Cardiac muscle cell (in vitro differentiated cells and primary cell): ENCODE measurements at places on chromosomes 1 and 21.

DNA sequence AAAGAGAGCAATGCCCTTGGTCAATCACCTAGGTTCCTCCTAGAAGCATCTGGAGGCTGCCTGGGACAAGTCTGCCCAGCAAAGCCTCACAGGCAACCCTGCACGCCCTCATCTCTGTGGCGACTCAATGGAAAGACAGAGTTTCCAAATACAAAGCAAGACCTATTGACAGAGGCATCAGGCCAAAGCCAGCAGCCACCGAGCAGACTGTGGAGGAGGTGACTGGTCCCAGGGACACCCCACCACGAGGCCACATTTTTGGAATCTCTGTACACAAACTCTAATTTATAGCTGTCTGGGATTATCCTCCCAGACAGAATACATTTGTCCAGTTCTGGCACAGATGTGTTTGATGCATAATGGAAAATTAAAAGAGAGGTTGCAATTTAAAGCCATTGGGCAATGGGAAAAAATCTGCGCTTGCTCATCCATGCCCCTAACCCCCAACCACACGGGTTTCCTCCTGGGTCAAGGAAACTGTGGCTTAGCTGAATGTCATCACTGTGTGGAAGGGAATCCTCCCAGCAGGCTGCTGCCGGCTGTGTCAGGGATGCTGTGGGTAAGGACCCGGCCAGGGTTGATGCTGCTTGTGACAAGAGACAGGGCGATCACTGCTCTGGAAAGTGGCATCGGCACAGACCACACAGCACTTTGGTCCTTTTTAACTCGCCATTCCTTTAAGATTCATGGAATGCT lies 14.3 kb downstream of the TSPAN2 start:
- peaks cover 43% of the 10 kb centered on the region for H3K4me1 ChIP-seq
- H3K27ac ChIP-seq: peak overlapping the region; percentile 85
- no peak overlapping the region for H3K4me3 ChIP-seq
- H3K36me3 ChIP-seq: no peaks in the 10 kb centered on the region

DNA sequence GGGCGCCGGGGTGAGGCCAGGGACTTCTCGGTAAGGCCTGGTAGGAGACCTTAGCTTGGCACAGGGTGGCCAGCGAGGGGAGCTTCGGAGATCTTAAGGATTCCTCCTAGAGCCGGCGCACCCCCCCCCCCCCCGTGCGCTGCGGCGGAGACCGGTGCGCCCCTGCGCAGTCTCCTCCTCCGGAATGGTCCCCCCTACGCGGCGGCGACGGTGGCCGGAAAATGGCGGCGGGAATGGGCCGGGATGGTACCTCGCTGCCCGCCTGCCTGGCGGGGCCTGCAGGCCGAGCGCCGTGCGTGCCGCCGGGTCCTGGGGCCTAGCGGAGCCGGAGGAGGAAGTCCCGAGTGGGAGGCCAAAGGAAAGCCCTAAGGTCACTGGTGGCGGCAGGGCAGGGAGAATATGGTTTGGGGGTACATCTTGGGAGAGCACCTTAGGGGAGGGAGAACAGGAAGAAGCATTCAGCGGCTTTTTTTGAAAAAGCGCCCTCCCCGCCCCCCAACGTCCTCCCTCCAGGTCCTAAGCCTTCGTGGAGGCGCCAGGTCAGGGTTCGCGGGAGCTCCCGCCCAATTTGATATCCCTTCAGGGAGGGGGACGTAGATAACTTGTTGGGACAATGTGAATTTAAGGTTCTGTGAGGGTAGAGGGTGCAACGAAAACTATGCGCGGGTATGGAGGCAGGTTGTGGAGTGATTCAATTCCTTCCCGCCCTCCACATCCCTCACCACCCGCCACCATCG lies 429 bp downstream of the SRRM1 start:
- no peaks in the 10 kb centered on the region for H3K27me3 ChIP-seq
- H3K4me3 ChIP-seq: peak overlapping the region; percentile 90
- DNase-seq: no peak
- peaks cover 26% of the 10 kb centered on the region for H3K36me3 ChIP-seq
- H3K27ac ChIP-seq: peak overlapping the region; percentile 90

DNA sequence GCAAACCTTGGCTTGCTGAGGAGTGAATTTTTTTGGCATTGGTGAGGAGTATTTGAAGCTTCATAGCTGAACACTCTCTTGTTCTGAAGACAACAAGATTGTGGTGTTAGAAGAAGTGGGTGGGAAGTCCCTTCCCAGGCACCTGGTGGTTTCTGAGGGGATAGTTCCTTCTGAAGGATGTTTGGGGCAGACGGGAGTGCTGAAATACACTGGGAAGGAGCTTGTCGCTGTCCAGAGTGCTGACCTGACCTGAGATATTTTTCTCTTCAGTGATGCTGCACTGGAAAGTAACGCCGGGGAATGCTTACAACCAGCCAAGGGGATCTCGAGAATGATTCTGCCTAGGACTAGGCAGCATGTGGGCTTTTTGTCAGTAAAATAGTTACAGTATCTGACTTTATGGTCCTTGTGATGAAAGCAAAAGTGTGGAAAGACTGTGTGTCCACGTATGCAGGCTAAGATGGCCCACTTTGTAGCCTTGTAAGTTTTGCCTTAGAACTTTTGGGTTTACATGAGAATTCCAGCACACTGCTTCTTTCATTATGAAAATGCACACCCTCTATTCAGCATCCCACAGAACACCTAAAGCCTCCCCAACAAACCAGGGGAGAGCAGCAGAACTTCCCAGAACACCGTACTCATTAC lies 33.1 kb upstream of the NFASC start:
- peak; percentile 92 for DNase-seq
- peaks cover 12% of the 10 kb centered on the region for H3K27me3 ChIP-seq
- H3K4me3 ChIP-seq: no peak overlapping the region
- no peaks in the 10 kb centered on the region for H3K36me3 ChIP-seq

GRCh38 chr1:110696818-110697217 lies 22.1 kb upstream of the KCNA3 start:
- H3K36me3 ChIP-seq: no peaks in the 10 kb centered on the region
- DNase-seq: no peak
- no peaks in the 10 kb centered on the region for H3K4me1 ChIP-seq
- no peak overlapping the region for H3K27ac ChIP-seq
- H3K27me3 ChIP-seq: no peaks in the 10 kb centered on the region
- no peak overlapping the region for H3K4me3 ChIP-seq

GRCh38 chr1:232271991-232272589 lies 357.8 kb downstream of the SIPA1L2 start:
- H3K27ac ChIP-seq: no peak overlapping the region
- H3K27me3 ChIP-seq: no peaks in the 10 kb centered on the region
- no peak overlapping the region for H3K4me3 ChIP-seq
- H3K36me3 ChIP-seq: no peaks in the 10 kb centered on the region
- H3K4me1 ChIP-seq: no peaks in the 10 kb centered on the region
- DNase-seq: no peak

DNA sequence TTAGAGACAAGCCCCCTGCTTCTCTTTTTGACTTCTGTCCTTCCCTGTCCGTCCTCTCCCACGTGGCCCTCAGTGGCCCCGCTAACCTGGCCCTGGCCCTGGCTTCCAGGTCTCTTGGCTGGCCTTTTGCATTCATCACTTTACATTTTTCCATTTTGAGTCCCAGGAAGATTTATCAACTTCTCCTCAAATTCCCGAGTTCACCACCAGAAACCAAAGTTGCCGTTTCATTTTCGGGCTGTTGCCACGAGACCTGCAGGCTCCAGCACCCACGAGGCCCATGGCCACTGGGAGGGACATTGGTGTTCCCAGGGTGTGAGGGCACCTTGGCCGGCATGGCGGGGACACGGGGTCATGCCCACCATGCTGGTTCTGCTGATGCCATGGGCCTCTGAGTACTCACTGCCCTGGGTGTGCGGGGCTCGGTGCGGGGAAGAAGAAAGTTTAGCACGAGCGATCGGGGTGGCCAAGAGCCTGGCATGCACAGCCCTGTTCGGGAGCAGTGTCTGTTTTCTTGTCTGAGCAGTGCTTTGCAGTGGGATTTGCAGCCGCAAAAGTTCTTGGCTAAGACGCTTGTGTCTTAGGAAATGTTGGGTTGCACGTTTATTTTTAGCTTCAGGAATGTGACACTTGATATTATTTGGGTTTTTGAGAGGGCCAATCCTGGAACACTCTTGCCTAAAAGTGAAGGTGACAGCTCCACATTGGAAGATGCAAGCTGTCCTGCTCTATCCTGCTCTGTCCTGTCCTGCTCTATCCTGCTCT lies 40.4 kb upstream of the ADARB1 start:
- no peaks in the 10 kb centered on the region for H3K36me3 ChIP-seq
- H3K27me3 ChIP-seq: no peaks in the 10 kb centered on the region
- H3K4me3 ChIP-seq: no peak overlapping the region
- H3K4me1 ChIP-seq: peaks cover 29% of the 10 kb centered on the region
- no peak for DNase-seq
- peak overlapping the region; percentile 71 for H3K27ac ChIP-seq

DNA sequence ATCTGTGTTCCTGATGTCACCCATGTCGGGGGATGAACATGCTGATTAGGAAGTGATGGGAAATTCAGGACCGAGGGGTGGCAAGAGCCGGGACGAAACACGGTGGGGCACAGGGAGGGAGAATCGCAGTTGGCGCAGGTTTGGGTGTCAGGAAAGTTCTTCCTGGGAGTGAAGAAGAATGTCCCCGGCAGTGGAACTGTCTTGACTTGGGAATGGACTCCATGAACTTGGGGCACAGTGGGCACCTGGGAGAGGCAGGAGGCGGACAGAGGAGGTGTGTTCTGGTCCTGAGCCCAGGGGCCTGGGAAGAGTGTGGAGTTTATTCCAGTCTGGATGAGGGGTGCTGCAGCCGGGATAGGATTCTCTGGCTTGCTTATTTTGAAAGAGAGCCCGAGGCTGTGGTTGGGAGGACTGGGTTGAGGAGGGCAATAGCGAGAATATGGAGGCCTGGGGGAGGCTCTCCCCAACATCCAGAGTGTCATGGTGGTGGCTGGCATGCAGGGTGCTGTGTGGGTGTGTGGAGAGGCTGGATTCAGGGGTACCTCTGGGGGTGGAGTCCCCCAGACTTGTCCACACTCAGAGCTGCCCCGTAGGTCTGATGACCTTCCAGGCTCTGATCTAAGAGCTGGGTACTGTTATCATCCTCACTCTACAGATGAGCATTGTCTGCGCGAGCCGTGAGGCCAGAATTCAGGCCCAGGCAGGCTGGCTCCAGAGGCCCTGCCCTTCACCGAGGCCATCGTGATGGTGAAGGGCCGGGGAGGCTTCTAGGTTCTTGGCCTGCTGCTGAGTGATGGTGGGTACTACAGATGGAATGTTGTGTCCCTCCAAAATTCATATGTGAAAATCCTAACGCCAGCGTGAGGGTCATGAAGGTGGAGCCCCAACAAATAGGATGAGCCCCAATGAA lies 274.5 kb upstream of the C1orf174 start:
- no peak overlapping the region for H3K27ac ChIP-seq
- no peaks in the 10 kb centered on the region for H3K36me3 ChIP-seq
- no peak overlapping the region for H3K4me3 ChIP-seq
- no peak for DNase-seq
- no peaks in the 10 kb centered on the region for H3K4me1 ChIP-seq

GRCh38 chr21:35933466-35933865 lies 126.9 kb downstream of the SETD4 start:
- H3K4me3 ChIP-seq: no peak overlapping the region
- no peak overlapping the region for H3K27ac ChIP-seq
- H3K36me3 ChIP-seq: no peaks in the 10 kb centered on the region
- H3K27me3 ChIP-seq: peaks cover 27% of the 10 kb centered on the region
- no peak for DNase-seq

- H3K4me1 ChIP-seq: no peaks in the 10 kb centered on the region
- no peaks in the 10 kb centered on the region for H3K27me3 ChIP-seq
- DNase-seq: no peak
- no peak overlapping the region for H3K4me3 ChIP-seq
Observed at GRCh38 chr1:212525479-212526110, 83.0 kb upstream of the ATF3 start.

DNA sequence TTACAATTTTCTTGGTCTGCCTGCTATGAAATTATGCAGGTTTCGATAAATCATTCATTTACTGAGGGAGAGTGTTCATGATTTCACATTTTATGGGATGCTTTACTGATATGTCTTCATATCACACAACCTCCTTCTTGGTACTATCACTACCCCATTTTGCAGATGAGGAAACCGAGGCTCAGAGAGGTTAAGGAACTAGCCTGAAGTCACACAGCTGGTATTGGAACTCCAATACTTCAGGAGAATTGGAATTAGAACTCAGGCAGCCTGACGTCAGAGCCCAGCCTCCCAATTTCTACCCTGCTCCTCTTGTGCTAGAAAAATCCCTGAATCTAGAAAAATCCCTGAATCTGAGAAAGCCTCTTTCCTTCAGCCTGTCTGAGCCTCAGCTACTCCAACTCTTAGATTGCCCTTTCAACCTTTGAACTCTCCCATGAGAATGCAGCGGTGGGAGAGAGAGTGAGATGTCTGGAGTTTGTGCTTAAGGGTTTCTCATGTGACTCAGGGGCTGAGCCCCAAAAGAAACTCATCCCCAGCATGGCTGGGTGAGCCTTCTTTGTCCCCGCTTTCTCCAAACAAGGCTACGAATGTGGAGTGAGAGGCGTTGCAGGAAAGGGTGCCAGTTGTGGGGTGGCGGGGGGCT lies 50.8 kb upstream of the IFNLR1 start:
- H3K36me3 ChIP-seq: no peaks in the 10 kb centered on the region
- no peak for DNase-seq
- no peak overlapping the region for H3K27ac ChIP-seq
- H3K27me3 ChIP-seq: no peaks in the 10 kb centered on the region
- H3K4me3 ChIP-seq: no peak overlapping the region
- peaks cover 4% of the 10 kb centered on the region for H3K4me1 ChIP-seq

DNA sequence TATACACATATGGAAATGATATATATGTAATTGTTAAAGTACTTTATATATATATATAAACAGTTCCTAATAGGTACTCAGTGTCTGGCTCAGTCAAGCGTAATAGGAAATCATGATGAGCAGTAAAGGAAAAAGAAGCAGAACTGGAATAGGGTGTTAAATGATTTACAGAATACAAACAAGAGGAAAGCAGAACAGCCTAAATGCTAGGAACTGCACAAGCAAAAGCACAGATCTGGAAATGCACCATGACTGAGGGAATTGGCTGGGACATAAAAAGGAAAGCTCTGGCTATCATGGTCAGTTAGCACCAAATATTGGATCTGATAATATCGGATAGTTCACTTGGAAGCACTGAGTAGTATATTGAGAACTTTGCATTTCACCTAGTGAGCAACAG lies 51.8 kb downstream of the SLC44A5 start:
- no peak overlapping the region for H3K4me3 ChIP-seq
- no peaks in the 10 kb centered on the region for H3K36me3 ChIP-seq
- H3K27me3 ChIP-seq: no peaks in the 10 kb centered on the region
- no peak overlapping the region for H3K27ac ChIP-seq
- H3K4me1 ChIP-seq: no peaks in the 10 kb centered on the region
- DNase-seq: no peak

DNA sequence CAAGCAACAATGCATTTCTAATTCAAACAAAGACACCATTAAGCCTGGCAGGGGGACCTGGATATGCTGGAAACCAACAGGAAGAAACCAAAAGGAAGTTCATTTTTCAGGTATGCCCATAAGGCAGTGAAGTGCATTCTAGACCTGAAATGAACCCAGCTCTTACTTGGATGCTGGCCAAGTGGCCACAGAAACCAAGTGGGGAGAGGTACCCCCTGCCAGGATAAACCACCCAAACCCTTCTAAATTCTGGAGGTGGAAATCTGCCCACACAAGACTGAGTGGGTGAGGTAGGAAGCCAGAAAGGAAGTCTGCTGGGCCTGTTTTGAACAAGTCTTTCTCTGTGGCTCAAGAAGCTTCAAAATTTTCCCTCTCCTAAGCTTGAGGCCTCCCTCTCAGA lies 2.6 kb downstream of the CD5L start:
- H3K4me1 ChIP-seq: no peaks in the 10 kb centered on the region
- H3K36me3 ChIP-seq: no peaks in the 10 kb centered on the region
- no peak overlapping the region for H3K4me3 ChIP-seq

- H3K27ac ChIP-seq: no peak overlapping the region
- H3K4me3 ChIP-seq: no peak overlapping the region
- H3K27me3 ChIP-seq: no peaks in the 10 kb centered on the region
- no peaks in the 10 kb centered on the region for H3K36me3 ChIP-seq
- peaks cover 10% of the 10 kb centered on the region for H3K4me1 ChIP-seq
- no peak for DNase-seq
Observed at GRCh38 chr1:189874715-189875435, 602.8 kb downstream of the BRINP3 start.
